ENCODE measurements at places on chromosomes 7 and 10.

DNA sequence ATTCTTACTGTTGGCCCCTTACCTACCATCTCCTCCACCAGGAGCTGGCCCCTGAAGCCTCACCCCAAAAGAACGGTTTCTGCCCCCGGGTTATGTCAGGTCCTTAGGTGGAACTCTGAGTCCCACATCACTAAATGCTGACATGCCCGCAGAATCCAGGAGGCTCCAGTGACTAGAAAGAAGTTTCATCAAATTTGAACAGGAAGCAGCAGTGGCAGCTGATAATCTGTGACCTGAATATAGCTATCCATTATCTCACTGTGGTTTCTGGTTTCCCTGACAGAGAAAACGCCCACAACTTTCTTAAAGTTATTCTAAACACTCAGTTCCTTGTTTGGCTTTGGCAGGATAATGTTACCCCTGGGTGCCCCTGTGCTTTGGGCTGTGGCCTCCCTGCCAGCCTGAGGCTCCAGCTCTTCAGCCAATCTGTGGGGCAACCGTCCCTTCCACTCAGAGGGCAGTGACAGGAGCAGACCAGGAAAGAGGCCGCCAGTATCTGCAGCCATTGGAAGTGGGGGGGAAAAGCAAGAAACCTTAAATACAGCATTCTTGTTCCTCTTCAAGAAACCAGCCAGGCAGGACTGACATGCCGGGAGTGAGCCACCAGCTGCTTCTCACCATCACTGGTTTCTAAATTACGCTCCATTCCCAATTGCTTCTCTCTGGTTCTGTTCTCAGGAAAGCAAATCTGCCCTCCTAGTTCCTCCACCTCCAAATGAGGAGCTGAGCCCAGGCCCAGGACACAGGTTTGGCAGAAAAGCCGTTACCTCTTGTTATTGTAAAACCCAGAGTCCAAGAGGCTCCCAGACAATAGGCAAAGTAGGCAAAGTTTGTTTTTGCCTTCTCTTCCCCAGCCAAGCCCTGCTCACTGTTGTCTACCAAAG is 41.2 kb upstream of the VCL start:
- DNase-seq, result peak; percentile 66

- no peak for DNase-seq
These were observed 79.7 kb downstream of the ATE1 start for GRCh38 chr10:121848082-121848481.

GRCh38 chr10:69655124-69655867 is 25.2 kb downstream of the FAM241B start:
- DNase-seq, result no peak

- DNase-seq, result no peak
These were observed 40.5 kb downstream of the ENTPD1 start for GRCh38 chr10:95796504-95796903.

- DNase-seq, result no peak
These were observed 175.0 kb upstream of the CHRM2 start for GRCh38 chr7:136693166-136694119.

DNA sequence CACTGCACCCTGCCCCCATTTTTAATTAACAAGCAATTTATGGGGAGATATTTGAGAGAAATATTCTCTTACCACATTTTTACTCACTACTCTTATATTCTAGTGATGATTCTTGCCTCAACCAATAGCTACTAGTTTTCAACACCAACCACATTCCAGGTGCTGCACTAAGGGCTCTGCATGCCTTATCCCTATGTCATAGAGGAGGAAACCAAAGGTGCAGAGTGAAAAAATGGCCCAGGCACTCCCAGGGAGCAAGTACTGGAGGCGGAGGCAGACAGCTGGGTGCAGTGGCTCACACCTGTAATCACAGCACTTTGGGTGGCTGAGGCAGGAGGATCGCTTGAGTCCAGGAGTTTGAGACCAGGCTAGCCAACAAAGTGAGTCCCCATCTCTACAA is 35.5 kb upstream of the TPST1 start:
- no peak for DNase-seq

DNA sequence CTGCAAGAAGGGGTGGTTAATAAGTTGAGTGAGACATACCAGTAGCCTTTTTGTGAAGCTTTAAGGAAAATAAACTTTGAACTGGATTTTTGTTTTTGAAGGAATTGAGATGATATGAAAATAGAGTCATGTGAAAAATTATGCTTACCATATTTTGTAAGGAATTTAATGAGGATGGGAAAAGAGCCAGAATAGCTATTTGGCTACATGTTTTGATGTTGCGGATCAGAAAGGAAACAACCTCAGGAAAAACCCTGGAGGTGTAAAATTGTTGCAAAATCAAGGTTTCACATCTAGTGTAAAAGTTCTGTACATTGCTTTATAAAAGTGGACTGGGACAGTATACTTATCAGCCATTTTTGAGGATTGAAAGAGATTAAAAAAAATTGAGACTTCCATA is 15.0 kb downstream of the TBC1D12 start:
- no peak for DNase-seq

GRCh38 chr10:106304056-106304455 is 860.5 kb downstream of the SORCS1 start:
- no peak for DNase-seq

DNA sequence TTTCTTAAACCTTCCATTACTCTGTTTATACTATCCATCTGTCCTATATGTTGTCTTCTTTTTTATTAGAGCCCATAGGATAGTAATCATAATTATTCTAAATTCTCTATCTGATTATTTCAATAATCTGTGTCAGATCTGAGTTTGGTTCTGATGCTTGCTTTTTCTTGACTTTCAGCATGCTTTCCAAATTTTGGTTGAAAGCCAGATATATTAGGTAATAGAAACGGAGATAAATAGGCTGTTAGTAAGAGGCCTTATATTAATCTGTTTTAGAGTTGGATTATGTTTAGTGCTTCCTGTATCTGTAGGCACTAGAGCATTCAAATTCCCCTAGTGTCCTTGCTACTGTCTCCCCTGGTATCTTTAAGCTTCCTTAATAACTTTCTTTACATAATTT is 939.9 kb upstream of the GHITM start:
- no peak for DNase-seq

DNA sequence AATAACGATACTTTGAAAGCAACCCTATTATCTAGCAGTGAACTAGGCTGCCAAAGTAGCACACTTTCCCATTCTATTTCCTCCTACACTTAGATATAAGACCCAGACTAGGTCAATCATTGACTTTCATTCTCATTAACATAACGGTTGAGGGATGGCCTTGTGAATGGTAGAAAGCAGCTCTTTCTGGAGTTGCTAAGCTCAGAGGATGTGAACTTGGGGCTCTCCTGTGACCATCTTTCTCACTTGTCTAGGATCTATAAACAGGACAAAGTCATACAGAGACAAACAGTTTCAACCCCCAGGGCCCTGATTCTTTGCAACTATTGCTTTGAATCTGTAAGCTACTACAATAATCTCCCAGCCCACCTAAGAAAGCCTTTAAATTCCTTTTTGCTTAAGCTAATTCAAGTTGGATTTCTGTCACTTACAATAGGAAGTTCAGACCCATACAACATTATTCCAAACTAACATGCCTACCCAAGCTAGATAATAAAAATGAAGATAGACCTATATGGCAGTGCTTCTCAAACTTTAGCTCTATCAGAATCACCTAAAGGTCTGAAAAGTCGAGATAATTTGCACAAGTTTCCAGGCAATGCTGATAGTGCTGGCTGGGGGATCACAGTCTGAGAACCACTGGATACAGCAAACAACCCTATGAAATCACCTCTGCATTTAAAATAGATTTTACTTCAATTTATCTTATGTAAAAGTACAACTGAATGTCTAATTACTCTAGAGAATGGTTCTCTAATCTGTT is 16.7 kb downstream of the P4HA1 start:
- DNase-seq, result no peak

Measured in CD4-positive, alpha-beta T cell treated with Interleukin-1 beta for 1 hour (primary cell).